ENCODE measurements at places on chromosomes 3 and 15.

DNA sequence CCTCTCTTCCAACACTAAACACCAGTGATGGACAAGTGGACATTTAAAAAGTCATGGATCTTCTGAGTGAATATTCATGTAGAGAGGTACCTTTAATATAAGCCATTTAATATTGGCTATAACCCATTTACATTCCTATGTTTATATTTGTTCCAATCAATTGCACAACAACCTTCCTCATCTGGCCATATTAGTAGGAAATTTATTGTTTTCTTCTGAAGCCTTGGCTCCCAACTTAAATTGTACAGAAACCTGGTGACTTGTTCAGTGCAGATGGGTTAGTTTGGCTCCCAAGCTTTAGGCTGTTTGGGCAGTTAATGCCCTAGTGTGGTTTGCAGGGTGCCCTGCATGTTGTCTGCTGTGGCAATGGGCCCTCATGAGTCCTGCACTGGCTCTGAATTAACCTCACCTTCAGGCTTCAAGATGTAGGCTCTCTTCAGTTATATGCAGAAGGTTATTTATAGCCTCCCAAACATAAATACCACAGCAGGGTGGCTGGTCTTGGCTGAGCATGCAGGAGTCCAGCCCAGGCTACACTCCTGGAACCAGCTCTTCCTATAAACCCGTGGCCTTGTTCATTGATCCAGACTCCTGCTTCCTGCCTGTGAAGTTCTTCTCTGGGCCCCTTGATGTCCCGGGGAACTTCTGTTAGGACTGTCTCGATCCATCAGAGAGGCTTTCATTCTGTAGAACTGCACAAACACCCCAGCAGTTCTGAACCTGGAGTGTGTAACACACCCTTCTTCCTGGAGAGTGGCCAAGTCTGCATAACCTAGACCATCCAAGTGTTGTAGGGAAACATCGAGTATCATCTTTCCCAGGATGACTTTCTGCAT is 57.0 kb downstream of the DUT start:
- no peak for DNase-seq

- DNase-seq: no peak
These were observed 69.8 kb downstream of the CD200R1L start for GRCh38 chr3:112776836-112777235.

GRCh38 chr3:191254098-191254873 is 55.2 kb downstream of the OSTN start:
- DNase-seq: no peak

DNA sequence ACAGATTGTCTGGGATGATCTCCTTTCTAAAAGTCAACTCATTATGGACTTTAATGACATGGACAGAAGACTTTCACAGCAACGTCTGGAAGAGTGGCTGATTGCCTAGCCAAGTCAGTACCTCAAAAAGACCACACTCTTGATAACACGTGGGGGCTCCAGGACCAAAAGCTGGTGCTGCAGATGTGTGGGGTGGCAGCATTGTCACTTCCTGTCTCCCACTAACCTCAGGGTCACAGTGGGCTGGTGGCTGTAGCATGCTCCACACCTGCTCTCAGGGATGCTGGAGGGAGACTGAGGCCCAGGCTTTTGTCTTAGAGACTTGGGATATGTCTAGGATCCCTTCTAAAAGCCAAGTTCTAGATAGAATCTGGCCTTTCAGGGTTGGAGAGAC is 118.1 kb downstream of the APBA2 start:
- no peak for DNase-seq

GRCh38 chr15:26661748-26662147 is 111.1 kb downstream of the GABRB3 start:
- DNase-seq: peak; percentile 2

- DNase-seq: no peak
These were observed 129.7 kb upstream of the UBE2E1 start for GRCh38 chr3:23676093-23676492.

- no peak for DNase-seq
These were observed 216.6 kb upstream of the GRM7 start for GRCh38 chr3:6644070-6644929.

- no peak for DNase-seq
These were observed 75.6 kb downstream of the BFSP2 start for GRCh38 chr3:133475245-133476010.

DNA sequence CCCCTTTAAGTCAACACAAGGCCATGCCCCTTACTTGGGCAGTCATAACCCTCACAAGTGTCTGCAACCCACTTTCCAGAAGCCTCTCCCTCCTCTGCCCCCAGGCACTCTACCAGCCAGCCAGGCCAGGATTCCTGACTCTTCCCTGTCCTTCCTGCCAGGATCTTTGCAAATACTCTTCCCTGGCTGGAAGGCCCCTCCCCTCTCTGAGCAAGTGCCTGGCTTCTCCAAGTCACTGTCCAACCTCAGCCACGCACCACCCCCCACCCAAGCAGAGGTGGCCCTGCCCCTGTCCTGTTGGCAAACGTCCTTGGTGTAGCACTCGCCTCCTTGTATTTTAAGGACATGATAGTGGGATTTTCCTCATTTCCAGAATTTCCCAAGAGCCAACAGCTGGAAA is 54.7 kb upstream of the USP3 start:
- no peak for DNase-seq

DNA sequence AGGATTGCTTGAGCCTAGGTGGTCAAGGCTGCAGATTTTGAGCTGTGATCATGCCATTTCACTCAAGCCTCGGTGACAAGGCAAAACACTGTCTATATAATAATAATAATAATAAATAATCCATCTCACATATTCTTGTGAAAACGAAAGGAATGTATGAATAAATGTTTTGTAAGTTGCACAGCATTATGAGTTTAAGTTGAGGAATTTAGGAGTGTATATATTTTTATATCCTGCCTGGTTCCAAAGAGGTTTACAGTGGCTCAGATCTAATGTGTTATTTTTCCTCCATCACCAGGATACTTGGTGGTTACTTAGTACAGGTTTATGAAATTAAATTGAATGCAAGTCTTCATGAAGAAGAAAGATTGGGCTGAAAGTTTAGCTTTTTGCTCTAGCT is 77.2 kb downstream of the ATG7 start:
- no peak for DNase-seq
